Activated T-helper 9 cell treated with anti-CD3 and anti-CD28 coated beads, Interleukin-2, amount 50 U/mL, for 16 hours (primary cell): ENCODE measurements at places on chromosomes 5 and 9.

- no peak for DNase-seq
Measured at GRCh38 chr5:39205550-39205949, 13.8 kb downstream of the FYB1 start.

GRCh38 chr5:93358176-93358575 lies 222.8 kb downstream of the NR2F1-AS1 start:
- DNase-seq = no peak

DNA sequence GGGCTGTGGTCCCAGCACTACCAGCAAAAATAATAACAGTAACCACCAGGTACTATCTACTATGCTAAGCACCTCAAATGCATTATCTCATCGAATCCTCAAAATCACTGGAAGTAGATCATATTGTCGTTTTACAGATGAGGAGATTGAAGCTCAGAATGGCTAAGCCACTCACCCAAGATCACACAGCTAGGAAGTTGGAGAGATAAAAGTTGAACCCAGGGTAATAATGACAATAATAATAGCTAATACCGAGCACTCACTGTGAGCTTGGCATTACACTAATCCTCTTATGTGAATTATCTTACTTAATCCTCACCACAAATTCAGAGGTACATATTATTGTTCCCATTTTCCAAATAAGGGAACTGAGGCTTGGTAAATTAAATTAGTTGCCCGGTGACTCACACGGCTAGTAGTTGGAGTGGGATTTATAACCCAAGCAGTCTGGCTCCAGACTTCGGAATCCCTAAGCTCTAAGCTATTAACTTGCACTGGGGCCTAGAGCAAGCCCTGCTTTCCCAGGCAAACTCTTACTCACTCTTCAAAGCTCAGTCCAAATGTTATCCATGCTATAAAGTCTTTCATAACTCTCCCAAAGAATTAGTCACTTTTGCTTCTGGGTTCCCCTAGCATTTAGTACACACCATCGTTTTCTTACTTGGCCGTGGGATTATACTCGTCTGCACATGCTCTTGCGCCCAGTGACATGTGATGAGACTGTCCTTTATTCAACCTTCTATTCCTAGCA lies 3.8 kb downstream of the ARSI start:
- no peak for DNase-seq

- DNase-seq = no peak
Measured at GRCh38 chr9:69817202-69817601, 3.4 kb upstream of the CFAP95 start.

GRCh38 chr5:133746834-133747233 lies 134.5 kb upstream of the FSTL4 start:
- no peak for DNase-seq

DNA sequence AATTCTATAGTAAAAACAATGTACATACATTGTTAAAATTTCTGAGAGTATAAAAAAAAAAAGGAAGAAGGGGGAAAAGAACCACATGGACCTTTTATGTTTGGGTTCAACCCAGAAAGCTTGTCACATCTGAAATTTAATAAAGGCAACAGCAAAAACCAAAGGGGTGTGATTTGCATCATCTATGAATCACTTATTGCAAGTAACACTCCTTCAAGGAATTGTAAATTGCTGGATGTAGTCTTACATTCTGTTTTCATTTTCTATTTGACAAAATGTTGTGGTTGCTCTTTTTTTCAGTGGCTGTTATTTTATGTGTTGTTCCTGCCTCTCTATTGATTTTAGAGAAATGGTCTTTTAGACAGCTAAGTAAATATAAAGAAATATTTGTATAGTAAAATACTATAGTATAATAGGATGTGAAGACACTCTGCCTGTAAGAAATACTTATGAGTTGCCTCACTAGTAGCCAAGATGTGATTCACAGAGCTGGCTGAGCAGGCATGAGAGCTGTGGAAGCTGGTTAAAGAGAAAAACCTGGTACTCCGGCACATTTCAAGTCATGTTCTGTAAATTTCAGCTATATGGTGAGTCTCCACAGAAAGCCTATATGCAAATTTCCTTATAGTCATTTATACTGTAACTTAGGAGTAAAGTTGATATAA lies 131.1 kb upstream of the CNTLN start:
- DNase-seq = no peak

DNA sequence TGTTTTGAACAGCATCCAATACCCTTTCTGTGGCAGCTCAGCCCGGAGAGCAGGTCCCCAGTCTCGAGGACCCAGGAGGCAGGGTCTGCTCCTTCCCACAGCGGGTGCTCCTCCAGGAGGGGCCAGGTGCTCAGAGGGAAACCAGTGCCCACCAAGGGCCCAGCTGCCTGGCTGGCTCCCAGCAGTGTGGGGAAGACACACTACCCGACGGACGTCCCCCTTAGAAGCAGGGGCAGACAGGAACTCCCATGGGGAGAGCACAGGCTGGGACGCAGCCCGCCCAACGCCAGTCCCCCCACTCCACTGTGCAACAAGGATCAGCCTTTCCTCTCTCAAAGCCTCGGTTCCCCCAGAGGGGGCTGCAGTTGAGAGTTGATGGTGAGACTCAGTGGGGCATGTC lies 57.6 kb downstream of the ADAMTS2 start:
- no peak for DNase-seq

- DNase-seq = no peak
Measured at GRCh38 chr5:151363673-151364072, 16.3 kb upstream of the SLC36A2 start.

DNA sequence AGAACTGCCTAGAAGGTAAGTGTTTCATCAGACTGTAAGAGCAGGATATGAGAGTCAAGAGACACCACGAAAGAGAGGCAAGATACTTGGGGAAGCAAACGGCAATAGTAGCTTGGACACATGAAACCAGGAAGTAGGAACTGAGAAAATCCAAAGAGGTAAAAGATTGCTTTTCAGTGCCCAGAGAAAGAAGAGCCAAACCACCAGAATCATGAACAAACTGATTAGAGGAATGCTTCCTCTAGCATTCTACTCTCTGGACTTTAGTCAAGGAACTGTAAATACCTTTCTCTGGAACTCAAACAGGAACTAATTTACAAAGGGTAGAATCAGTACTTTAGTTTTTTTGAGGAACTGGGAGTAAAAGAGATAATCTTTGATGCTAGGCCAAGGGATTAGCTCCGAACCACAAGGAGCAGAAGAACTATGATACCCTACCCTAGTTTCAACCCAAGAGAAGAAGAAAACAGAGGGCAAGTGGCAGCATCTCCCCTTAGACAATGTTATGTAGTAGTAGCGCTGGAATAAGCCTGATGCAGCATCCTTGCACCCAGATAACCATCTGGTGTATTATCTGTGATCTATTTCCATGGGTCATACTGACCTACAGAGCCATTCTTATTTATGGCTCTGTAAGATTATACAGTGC lies 41.3 kb downstream of the EFCAB9 start:
- DNase-seq = no peak

DNA sequence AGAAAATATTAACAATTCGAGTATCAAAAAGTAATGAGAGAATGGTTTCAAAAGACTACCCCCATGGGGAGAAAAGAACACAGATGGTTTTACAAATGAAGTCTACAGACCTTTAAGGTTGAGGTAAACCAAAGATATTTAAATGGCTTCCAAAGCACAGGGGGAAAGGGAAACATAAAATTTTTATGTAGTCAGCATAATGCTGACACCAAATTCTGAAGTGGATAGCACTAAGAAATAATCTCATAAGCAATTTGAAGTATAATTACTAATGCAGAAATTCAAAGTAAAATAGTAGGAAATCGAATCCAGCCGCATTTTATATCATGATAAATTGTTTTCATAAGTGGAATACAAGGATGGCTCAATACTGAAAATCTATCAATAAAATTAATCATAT lies 30.3 kb upstream of the SPATA31C2 start:
- DNase-seq = no peak
